ENCODE measurements at places on chromosomes 13 and 19.
A peak's percentile ranks its signal among the peaks of the same experiment; 100 is the strongest.

- DNase-seq: no peak
These were observed 1.4 kb downstream of the FFAR1 start for GRCh38 chr19:35348911-35349611.

- no peak for DNase-seq
These were observed at the start of gene DIRAS1 for GRCh38 chr19:2720777-2721569. Gene DIRAS1, minus strand, starts transcription at chr19:2721372. Its CDS starts 3,566 bp downstream, at chr19:2717806.

DNA sequence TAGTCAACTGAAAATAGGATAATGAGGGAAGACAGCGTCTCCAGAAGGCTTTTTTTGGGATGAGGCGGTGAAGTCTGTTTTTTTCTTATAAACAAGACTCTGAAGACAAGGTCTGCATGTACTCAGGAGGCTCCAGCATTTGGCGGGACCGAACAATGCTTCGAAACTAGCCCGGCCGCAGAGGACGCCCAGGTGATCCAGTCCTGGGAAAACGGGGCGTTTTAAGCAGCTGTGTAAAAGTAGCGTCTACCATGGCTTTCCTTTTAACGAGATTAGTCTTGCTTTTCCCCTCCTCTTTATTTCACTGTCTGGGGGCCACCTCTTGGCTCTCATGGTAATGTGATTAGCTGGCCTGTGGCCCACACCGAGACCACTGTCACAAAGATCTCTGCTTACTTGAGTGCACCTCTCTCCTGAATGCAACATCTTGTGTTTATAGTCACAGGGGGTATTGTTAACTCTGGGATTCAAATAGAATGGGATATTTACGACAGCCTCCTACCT is 29.4 kb upstream of the GTF3A start:
- DNase-seq: no peak

GRCh38 chr19:52648336-52649016 is 10.3 kb upstream of the ZNF83 start:
- DNase-seq: no peak

DNA sequence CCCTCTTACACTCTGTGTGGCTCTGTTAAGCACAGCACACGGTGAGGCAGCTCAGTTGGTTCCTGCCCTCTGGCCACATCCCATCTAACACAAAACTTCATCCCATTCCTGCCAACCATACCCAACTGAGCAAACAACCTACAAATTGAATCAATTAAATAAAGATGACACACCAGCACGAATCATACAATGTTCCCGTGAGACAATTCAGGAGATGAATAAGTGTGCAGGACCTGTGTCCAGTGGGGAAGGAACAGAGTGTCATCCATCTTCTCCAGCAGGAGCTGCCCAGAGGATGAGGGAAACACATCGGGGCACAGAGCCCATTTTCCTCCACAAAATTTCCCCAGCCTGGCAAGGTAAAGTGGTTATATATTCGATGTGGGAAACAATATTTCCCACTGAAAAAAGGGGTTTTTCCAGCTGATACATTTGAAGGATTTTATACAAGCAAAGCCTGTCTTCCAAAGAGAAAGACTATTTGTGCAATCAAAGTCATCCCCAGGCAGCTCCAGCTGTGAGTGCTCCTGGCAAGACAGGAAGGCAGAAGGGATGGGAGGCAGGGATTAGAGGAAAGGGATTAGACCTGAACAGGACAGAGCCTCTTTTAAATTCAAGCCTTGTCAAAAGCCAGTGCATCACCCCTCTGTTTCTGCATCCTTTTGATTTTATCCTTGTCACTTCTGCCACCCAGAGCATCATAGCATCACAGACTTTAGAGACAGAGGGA is 240.2 kb downstream of the LHFPL6 start:
- DNase-seq: no peak

DNA sequence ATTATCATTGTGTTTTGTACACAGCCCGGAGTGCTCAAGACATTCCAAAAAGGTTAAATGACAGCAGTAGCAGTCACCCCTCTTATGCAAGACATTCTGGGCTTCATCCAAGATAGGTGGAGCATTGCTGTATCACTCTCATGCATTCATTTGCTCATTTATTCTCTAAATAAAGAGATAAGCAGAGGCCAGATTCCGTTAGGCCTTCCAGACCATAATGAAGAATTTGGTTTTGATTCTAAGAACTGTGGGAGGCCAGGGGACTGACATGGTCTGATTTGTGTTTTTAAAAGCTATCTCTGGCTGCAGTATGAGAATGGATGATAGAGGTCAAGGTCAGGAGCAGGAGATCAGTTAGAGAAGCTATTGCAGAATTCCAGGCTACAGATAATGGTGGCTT is 145.8 kb downstream of the KCNRG start:
- no peak for DNase-seq

- DNase-seq: no peak
These were observed 35.2 kb downstream of the STK24 start for GRCh38 chr13:98541701-98542203.

DNA sequence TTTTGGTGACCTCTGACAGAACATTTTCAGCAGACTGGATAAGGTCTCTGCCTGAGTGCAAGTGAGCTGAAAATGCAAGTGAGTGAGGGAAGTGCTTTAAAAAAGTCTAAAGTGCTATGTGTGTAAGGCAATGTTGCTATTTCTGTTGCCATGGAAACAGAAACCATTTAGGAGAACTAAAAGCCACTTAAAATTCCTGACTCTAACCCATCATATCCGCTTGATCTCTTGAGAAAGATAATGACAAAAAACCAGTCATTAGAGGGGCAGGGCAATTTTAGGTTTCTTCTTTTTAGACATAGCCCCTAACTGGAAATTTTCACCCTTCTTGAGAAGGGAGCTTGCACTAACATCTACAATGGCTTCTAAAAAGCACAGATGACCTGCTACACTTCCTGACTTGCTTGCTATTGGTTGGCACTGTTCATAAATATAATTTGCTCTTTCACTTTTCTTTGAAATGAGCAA is at the start of gene CYSLTR2:
Gene CYSLTR2, plus strand, starts transcription at position 458 of the 468 bp plus-strand sequence. CDS start 52,889 bp downstream, outside the sequence.
- DNase-seq: no peak

DNA sequence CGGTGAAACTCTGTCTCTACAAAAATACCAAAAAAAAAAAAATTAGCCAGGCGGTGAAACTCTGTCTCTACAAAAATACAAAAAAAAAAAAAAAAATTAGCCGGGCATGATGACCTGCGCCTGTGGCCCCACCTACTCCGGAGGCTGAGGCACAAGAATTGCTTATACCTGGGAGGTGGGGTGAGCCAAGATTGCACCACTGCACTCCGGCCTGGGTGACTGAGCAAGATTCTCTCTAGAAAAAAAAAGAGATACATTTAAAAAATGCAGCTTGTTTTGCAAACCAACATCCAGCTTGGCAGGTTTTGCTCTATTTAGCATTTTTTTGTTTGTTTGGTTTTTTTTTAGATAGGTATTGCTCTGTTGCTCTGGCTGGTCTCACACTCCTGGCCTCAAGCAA is 6.7 kb upstream of the PGPEP1 start:
- DNase-seq: no peak

- DNase-seq: no peak
These were observed 1581.3 kb downstream of the EFNB2 start for GRCh38 chr13:104954210-104954609.

DNA sequence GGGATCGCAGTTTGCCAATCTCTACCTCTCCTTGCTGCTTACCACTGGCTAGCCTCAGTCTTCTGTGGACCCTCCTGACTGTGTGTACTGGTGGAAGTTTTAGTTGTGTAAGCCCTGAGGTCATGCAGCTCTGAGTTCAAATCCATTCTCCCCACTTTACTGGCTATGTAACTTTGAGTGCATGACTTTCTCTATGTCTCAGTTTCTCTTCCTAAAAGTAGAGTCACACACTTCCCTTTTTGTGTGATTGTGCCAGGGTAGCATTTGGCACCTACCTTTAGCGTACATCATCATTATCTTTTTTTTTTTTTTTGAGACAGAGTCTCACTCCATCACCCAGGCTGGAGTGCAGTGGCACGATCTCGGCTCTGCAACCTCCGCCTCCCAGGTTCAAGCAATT is 70.3 kb downstream of the MAP4K1 start:
- DNase-seq: no peak

DNA sequence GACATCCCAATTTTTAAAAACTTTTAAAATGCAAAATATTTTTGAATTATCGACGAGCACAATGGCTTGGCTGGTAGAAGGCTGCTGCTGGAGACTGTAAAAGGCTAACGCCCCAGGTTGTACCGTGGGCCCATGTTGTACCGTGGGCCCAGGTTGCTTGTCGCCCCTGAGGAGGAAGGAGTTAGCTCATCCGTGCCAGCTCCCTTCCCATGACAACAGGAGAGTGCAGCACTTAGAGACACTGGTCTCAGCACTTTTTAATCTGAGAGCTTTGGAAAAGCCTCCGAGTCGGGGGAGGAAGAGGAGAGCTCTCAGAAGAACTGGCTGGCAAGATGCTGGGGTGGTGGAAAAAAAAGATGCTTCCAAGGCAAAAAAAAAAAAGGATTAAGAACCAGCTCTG is 50.3 kb upstream of the CACNA1A start:
- no peak for DNase-seq

GRCh38 chr19:335486-336066 is 9.0 kb downstream of the MIER2 start:
- no peak for DNase-seq

GRCh38 chr19:52639996-52640395 is 1.8 kb upstream of the ZNF83 start:
- no peak for DNase-seq

DNA sequence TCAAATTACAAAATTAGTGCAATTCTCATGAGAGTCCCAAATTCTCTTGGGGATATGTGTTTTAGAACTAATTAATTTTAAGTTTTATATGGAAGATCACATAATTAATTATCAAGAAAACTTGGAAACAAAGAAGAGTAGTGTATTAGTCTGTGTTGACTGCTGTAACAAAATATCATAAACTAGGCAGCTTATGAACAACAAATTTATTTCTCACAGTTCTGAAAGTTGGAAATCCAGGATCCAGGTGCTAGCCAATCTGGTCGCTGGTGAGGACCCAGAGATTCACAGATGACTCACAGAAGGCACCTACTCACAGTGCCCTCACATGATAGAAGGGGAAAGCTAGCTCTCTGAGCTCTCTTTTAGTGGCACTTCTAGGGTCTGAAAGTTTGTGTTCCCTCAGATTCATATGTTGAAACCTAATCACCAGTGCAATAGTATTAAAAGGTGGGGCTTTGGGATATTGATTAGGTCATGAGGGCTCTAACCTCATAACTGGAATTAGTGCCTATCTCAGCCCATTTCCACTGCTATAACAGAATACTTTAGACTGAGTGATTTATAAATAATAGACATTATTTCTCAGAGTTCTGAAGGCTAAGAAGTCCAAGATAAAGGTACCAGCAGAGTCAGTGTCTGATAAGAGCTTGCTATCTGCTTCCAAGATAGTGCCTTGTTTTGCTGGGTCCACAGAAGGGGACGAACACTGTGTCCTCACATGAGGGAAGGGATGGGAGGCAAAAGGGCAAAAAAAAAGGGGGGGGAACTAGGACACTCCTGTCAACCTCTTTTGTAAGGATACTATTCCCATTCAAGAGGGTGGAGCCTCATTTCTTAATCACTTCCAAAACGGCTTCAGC is 1.5 kb upstream of the ARGLU1 start:
- DNase-seq: no peak

- DNase-seq: no peak
These were observed 21.7 kb downstream of the ZNF613 start for GRCh38 chr19:51948975-51949374.

DNA sequence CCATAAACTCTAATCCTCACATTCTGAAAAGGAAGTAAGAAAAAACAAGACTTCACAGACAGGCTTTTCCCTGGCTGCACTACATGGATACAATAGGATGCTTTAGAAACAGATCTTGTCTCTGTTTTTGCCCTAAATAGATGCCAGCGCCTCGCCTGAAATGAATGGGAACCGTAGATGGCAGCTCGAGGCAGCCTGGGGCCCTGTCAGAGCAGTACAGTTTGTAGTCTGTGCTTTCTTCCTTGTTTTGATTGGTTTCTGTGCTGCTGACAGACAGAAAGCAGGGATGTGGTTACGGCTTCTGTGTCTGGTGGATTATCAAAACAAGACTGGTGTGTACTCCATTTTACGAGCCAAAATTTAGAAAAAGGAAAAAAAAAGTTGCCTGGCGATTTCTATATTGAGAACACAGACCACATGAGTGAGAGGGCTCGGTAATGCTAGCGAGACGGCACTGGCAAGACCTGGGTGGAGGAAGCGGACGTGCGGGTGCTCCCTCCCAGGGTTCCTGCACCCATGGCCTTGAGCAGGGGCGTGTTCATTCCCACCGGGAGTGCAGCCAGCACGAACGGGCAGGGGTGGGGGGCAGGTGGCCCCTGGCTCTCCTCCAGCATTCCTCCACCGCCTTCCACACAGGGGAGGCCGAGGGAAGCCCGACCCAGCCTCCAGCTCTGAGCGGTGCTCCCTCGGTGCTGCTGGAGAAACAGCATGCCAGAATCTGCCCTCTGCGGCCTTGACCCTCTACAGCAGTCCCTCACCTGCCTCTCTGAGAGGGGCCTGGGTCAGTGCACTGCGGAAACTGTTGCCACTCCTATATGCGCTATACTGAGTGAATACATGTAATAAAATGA is 37.6 kb upstream of the C1QTNF9 start:
- peak; percentile 21 for DNase-seq

GRCh38 chr13:40465015-40465390 is 201.4 kb downstream of the FOXO1 start:
- no peak for DNase-seq

DNA sequence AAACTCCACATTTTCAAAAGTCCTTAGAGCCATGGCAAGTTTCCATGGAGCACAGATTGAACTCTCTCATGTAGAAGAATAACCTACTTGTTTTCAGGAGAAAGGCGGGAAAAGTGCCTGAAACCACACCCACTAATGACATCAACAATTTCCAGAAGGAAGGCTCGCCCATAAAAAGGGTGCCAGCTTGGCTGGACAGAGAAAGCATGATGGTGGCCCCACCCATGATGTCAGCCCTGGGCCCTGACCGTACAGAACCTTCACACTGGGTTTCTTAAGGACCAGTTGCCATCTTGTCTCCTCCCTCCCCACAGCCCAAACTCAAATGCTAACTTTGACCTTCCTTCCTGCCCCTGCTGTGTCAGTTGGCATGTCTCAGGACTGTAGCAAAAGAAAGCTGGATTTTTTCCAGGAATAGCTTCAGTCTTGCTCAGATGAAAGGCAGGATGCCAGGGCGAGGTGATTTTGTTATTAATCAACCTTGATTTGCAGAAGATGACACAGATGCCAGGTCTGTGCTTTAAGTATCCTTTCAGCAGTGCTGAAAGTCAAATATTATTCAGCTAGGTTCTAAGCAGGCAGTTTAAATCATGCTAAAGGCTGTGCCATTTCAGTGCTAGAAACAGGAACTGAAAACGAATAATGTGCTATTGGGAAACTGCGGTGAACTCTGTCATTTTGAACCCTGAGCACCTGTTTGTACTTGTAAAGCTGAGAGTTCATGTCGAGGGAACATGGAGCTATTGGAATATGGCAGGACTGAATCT is 89.5 kb upstream of the RFC3 start:
- DNase-seq: no peak

Measured in activated CD4-positive, CD25-positive, alpha-beta regulatory T cell (primary cell).